LoVo (cell line): ENCODE measurements at places on chromosomes 3 and 15.

- no peak for DNase-seq
These were observed 37.3 kb upstream of the PDE8A start for GRCh38 chr15:84944311-84944710.

DNA sequence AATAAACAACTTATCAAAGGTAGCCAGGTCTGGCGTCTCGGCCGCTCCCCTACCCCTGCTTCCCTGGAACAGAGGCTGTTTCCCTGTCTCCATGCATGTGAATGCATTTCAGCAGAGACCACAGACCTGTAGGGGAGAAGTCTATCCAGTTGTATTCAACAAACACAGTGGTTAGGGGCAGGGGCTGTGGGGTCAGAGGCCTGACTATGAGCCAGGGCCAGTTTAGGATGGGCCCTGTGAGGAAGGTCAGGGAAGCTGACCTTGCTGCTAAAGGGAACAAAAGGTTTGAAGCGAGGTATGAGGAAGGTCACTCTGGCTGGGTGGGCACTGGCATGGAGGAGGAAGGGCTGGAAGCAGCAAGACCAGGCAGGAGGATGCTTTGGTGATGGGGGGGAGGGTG, 184.6 kb downstream of the XXYLT1 start:
- DNase-seq, result no peak

DNA sequence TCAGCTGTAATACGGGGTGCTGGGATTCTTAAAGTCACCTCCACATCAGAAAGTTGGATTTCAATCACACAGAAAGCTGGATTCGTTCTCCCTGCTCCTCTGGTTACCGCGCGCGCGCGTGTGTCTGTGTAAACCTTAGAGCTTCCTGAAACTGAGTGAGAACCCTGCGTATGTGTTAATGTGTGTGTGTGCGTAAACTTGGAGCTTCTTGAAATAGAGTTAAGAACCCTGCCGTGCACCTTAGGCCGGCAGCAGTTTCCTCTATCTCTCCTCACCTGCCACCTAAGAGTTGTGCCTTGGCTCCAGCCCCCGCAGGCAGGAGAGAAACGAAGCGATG, 531 bp downstream of the LZTFL1 start:
- peak; percentile 6 for DNase-seq

DNA sequence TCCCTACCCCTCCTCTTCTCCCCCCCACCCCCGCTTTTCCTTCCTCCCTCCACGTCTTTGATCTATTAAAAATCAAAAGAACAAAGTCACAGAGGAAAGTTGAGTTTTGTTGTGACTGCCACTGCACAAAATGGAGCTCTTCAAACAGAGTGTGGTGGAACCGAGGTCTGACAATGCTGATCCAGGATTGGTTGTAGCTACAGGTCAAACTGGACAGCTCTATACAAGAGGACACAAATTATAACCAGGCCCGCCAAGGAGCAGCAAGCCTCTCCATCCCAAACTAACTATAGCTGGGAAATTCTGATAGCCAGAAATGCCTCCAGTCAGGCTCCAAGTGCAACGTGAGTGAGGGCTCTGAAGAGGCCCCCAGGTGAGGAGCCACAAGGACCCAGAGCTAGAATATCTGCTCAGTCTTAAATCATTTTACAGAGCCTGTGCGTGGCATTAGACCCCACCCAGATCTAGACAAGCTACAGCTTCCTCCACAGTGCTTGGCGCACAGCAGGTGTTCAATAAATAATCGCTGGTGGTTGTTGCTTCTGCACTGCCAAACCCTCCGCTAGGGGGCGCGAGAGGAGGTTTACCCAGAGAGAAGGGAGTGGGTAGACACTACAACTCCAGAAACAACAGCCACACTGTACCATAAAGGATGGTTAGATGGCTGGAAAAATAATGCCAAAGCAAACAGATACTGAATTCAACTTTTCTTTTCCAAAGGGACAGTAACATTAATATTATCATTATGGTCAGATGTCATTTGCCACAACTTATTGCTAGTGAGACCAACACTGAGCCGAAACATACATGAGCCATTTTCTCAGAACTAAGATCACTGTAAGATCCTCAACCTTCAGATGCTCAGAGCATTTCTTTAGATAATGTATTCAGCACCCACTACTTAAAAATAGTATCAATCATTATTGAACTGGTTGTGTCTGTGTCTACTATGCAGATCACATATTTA, 44.6 kb downstream of the ZIC4 start:
- peak; percentile 14 for DNase-seq

GRCh38 chr3:36697229-36698001, 66.9 kb downstream of the DCLK3 start:
- no peak for DNase-seq

DNA sequence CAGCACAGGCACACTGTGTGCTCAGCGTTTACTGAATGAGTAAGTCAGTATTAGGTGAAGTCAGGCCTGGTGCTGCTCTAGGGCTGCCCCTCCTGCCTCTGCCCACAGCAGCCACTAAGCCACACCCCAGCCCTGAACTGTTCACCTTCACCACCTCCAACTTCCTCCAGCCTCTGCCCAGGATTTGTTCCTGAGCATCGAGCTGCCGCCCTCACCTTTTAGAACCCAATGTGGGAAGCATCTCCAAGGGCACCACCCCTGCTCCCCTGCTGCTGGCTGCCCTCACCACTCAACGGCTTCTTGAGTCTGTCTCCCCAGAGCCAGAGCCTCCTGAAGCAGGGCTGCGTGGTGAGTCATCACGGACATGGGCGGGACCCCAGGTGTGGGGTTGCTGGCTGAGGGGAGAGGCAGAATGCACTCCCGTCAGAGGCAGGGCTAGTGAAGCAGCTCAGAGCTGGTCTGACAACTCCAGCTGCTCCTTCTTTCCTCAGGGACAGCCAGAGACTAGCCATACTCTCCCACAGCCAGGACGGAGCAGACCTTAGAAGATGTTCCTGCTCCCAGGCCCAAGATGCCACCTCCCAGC, 5.8 kb downstream of the HYAL2 start:
- DNase-seq, result peak; percentile 88

DNA sequence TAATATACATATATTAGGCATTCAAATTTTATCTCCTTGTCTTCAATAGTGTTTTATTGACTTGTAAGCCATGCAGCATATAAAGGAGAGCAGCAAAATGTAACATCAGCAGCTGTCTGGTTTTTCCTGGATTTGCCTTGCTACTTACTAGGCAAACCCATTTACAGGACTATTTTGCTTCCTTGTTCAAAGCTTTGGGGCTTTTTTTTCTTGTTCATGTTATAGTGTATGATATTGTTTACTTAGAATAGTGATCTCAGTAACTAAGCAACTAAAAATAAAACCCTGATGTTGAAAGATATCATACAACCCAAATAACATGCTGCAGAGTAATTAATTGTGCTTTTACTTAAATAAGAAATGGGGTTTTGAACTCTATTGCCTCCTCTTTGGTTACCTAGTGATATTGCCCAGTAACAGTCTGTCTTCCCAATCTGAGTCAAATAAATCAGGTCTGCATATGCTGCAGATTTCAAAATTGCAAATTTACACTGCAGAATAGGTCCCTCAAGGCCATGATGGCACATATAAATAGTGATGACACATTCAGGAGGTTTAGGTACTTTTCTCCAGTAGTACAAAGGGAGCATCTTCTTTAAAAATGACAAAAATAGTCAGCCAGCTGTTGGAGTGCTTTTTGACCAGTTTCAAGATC, 578.1 kb upstream of the NECTIN3 start:
- no peak for DNase-seq

GRCh38 chr3:100093831-100094230, 20.5 kb downstream of the FILIP1L start:
- no peak for DNase-seq

GRCh38 chr3:147921051-147921450, 511.9 kb downstream of the ZIC1 start:
- DNase-seq, result no peak

GRCh38 chr15:87959080-87959479, 297.5 kb downstream of the NTRK3 start:
- no peak for DNase-seq

DNA sequence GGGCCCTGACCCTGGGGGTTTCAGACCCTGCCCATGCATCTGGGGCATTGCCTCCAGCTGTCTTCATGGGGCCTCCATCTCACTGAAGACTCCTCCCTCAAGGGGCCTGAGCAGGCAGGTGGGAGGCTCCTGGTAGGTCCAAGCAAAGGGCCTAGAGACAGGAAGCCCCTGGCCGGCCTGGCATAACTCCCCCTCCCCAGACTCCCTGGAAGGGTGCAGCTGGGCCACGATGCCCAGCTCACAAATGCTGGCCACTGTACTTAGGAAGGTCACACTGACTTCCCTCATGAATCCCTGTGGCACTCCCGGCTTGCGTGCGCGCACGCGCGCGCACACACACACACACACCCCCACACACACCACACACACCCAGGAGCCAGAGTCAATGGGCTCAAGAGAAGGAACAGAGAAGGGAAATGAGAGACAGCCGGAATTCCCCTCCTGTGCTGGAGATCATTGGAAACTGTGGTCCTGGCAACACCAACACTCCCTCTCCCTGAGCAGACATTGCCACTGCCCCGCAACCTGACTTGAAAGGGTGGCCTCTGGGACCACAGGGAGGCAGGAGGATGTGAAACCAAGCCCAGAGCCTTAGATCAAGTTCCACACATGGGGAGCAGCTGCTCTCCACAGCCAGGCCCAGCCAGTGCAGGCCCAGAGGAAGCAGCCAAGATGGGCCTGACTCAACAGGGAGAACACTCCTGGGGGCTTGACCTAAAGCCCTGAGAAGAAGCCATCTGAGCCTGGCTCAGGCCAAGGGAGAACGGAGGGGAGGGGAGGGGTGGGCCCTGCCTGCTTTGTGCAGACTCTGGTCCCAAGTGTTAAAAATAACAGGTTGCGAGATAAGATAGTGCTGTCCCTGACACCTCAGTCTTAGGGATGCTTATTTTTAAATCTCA, 69.7 kb downstream of the SCN5A start:
- DNase-seq, result no peak

- no peak for DNase-seq
These were observed 75.5 kb downstream of the PEX5L start for GRCh38 chr3:179961071-179961702.

- DNase-seq, result no peak
These were observed 209.5 kb upstream of the ST8SIA2 start for GRCh38 chr15:92184142-92184541.

DNA sequence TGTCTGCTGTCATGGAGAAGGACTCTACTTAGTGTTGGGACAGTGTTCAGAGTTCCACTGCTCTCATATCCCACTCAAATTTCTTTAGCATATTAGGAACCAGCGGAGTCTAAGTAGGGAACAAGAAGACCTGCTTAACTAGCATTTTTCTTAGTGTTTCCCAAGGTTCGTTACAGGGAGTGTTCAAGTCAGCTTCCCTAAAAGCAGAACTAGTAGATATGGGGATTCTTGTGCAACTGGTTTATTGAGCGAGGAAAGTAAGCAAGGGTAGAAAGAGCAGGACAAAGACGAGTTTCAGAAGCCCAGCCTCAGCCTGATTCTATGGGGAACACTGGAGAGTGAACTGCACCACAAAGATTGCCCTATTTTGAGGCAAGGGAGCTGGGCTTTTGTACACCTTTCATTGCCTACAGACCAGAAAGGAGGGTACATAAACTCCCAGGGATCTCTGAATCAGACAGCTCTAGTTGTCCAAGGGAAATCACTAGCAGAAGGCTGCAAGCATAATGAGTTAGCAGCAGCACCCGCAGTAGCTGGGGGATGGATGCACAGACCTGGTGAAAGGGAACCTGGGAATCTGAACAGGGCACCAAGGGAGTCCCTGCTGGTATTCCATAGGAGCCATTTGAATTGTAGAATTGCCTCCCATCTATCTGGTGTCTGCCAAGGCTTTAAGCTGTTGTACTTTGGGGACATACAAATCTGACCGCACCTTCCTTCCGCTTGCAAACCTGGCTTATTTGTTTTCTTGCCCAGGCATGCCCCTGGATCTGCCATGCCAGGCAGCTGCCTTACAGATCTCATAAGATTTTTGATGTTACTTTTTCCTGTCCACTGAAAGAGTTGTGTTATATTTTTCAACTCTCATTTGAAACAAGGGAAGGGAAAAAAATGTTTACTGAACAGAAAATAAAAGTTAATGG, 15.1 kb downstream of the CMTM7 start:
- DNase-seq, result no peak
